HL-60 (cell line): ENCODE measurements at places on chromosomes 4 and X.
A peak's percentile ranks its signal among the peaks of the same experiment; 100 is the strongest.

DNA sequence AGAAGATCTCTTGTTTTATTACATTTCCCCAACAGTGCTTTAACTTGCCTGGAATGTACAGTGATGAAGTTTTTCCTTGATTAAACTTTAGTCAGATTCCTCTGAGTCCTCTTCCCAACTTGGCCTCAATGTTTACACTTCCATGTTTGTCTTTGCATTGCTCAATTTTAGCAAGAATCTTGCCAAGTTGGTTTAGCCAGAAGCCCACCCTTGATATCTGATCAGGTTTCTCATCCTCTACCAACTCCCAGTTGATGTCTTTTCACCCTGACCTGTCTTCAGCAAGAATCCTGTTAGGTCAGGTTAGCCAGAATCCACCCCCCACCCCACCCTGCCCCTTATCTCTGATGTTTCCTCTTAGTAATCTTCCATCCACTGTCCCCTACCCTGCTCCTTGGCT lies 120.9 kb downstream of the MBNL3 start:
- no peak for DNase-seq

GRCh38 chrX:10130354-10130753 lies 26.4 kb upstream of the CLCN4 start:
- no peak for DNase-seq

DNA sequence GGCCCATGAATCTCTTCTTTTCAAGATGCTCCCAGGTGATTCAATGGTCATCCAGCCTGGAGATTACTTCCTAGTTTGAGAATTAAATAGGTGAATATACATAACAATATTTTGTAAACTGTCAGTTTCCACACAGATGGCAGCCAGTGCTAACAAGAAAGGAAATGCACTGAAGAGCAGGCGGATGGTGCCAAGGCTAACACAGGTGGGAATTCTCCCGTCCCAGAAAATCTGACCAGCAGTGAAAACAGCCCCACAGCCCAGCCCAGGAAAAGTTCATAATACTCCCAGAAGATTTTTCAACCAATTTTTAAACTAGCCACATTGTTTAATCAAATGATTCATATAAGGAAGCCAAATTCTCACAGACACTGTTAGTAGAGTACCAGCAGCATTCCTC lies 387.2 kb upstream of the GATB start:
- DNase-seq = no peak

DNA sequence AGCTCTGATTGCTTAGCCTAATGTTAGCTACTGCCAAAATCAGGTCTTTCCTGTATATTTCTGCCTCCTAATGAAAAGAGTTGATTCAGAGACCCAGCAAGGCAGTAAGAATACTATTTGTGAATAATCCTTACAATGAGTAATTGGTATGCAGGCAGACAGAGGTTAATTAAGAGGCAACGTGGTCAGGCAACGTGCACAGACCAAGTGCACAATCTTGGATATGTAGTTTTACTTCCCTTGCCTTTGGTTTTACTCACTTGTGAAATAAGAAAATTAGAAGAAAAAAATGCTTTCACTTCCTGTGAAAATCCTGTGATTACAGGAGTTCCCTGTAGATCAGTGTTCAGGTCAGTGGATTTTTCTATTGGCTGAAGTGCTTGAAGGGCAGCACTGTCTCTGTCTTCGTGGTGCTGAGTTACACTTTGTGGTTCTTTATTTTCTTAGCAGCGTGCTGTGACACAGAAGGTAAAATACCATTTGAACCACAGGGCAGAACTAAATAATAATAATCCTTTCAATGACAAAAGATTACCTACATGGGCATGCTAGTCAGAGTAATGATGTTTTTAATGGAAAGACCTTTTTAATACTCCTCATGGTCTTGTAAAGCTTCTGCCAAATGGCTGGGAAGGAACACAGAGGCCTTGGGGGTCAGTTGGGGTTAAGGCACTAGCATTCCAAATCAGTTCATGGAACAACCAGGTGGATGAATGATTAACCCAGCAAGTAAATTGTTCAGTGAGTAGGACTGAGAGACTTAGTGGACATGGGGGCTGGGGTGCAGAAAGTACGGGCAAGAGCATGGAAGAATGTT lies 430.9 kb downstream of the MAPK10 start:
- DNase-seq = no peak

DNA sequence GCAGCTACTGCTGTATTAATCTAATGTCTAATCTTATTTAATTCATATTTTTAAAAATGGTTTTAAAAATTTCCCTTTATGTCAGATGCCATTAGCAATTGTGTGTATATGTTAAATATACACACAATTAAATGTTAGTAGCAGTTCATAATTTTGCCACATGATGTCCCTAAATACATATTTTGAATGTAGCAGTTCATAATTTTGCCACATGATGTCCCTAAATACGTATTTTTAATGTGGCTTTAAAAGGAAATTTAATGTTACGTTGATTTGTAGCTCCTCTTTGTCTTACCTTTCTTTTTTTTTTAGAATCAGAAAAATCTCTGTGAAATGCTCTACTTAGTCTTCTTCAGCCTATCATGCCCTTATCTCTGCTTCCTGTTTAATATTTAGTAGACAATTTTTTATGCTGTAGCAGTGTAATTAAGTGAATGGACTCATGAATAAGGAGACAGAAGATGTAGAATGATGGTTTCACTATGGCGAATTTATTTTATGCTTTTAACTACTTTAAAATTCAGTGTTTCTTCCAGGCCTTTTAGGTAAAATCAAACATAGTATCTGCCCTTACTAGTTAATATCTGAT lies 26.1 kb downstream of the RBM46 start:
- no peak for DNase-seq

DNA sequence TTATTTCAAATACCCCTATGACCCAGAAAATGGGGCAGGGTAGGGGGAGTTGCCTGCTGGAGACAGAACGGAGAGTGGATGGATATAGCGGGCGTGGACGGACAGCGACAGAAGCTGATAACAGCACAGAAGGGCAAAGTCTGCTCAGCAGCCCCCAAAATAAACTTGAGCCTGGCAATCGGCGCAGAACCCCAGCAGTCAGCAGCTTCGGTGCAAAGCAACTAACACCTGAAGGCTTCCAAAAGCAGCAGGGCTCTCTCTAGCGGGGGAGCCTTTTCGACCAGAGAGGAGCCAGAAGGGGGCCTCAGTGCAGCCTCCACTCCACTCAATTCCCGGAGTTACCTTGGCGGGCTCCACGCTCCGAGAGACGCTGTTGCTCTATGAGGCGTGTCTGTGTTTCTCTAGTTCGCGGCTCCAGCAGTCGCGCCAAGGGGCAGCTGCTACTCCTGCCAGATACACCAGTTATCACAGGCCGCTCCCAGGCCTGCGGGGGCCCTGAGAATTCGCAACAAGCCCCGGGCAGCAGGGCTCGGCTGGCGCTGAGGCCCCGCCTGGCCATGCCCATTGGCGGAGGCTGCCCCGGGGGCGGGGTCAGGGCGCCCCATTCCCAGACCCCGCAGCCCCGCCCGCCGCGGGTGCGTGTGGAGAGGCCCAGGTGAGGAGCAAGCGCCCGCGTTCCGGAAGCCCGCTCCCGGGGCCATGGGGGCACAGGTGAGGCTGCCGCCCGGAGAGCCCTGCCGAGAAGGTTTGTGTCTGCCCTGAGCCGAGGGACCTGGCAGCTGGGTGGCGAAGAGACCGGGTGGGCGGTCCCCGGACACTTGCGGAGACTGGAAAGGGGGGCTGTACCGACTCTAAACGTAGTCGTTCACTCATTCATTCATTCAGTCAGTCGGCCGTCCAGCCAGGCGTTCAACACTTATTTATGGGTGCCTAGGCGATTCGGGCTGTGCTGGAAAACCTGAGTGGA lies at the start of the genes CNGA1 and NIPAL1:
Gene CNGA1, minus strand, starts transcription at position 541 of the 967 bp plus-strand sequence. CDS start 63,992 bp downstream, outside the sequence.
Gene NIPAL1, plus strand, starts transcription at position 632 of the 967 bp plus-strand sequence. Its CDS starts 68 bp downstream, at position 700.
- DNase-seq = peak; percentile 13

DNA sequence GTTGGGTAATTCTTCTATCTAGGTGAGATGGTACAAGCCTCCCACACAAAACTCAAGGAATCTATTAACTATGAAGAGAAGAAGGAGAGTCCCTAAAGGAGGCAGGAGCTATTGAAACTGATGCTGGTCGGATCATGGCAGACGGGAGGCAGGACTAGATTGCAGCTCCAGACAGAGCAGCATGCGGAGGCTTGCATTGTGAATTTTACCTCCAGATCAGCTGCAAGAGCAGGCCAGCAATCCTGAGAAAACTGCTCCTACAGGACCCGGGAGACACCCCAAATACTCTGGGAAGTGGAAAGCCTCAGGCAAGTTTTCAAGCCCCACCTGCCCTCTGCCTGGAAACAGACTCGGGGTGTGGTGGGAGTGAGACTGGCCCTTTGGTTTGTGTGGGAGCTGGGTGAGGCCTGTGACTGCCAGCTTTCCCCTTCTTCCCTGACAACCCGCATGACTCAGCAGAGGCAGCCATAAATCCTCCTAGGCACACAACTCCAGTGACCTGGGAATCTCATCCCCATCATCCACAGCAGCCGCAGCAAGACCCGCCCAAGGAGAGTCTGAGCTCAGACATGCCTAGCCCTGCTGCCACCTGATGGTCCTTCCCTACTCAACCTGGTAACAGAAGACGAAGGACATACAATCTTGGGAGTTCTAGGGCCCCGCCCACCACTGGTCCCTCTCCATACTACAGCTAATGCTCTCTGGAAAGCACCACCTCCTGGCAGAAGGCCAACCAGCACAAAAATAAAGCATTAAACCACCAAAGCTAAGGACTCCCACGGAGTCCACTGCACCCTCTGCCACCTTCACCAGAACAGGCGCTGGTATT lies 30.9 kb downstream of the GATB start:
- DNase-seq = no peak

- DNase-seq = no peak
Measured at GRCh38 chr4:136680271-136680670, 852.0 kb downstream of the PCDH18 start.

DNA sequence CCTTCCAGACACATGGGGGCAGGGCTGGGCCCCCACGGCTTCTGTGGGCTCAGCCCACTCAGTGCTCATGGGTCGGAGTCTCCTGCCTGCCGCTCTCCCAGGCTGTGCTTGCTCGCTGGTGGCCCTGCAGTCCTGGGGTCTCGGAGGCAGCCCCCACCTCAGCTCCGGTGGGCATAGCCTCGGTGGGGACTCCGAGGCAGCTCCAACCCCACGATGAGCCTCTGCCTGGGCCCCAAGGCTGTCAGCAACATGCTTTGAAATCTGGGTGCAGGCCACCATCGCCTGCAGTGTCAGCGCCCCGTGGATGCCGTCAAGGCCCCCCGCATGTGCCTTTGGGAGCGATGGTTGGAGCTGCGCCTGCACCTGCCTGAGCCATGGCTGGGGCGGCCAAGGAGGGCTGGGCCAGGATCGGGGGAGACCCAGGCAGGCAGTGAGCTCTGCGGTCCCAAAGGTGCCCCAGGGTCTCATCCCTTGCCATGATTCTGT lies 30.2 kb upstream of the SPON2 start:
- DNase-seq = no peak

DNA sequence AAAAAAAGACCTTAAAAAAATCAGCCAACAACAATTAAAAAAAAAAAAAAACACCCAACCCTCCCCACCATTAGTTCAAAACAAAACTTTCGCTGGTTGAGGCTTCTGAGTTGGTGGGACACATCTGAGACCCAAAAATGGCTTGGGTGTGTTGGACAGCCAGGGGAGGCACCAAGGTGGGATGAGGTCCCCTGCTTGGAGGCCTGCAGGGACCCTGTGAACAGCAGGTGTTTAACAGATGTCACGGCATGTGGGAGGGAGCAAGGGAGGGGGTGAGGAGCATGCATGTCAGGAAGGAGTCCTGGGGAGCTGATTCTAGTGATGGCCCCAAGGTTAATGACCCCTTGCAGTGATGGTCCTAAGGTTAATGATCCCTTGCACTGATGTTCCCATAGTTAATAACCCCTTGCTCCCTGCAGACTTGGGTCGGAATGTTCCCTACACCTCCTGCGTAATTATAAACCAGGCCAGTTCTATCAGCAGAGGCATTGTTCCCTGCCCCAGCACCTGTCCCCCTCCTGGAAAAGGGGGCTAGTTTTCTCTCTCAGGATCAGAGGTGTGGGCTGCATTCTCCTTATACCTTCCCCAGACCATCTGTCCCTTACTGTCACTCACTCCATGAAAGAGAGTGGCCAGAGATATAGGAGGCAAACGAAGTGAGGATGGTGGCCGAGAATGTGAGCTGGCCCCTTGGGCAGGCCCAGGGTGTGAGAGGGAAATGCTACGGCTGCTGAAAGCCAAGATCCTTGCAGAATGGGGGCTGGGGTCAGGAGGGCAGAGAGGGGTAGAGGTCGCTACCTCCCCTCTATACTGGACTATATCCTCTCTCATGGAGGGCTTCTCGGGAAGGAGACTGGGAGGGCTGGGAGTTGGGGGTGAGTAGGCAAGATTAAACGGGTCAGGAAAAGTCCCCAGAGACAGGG lies 2.3 kb upstream of the FOXP3 start:
- no peak for DNase-seq
